ENCODE measurements at places on chromosomes 7 and 10. TPM values are rescaled to one million over a fixed set of nuclear protein-coding genes. Genes with fewer than 3 reads are reported as not detected.

- DNase-seq = no peak
These were observed 222.1 kb upstream of the AOAH start for GRCh38 chr7:36946401-36946739.

DNA sequence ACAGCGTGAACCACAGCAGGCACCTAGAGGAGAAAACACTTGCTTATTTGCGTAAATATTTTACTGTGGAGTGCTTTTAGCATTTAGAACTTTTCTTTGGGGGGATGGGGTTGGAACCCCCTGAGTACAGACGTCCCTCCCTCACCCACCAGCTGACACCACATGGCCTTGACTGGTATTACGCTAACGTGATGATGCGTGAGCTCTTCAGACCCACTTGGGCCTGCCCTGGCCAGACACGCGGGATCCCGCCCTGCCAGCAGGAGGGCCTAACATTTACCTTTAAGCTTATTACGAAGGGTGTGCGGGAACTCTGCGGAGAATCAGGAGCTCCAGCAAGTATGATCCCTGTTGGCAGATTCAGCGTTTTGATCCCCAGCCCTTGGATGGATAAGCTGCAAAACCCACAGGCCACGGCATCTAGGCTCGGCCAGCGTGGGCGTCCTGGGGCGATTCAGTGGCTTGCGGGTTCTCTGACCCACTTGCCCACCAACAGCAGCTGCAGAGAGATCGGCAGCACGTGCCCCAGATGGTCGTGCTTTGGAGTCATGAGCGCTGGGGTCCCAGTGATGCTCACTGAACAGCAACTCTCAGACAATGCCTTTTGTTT, 545.5 kb upstream of the FOXK1 start:
- DNase-seq = no peak

The CLDN4 gene
- 1.3 TPM for polyA plus RNA-seq

DNA sequence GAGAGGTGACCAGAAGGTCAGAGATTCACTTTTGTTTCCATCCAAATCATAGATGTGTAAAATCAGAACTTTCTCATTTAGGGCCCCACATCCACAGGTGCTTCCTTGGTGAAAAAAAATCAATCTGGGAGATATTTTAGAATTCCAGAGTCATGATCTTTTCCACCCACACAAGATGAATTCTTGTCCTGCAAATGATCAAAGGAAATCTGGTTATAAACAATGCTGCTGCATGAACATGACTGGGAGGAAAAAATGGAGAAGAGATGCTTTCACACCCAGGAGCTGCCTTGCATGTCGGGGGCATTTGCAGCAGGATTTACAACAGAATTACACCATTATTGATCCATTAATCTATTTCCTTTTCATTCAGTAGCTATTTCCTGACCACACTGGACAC, 106.5 kb upstream of the TMEM72 start:
- no peak for DNase-seq

GRCh38 chr10:113498997-113499396, 53.9 kb upstream of the HABP2 start:
- DNase-seq = peak; percentile 25

The IGF2BP3 gene
- 18.8 TPM for polyA plus RNA-seq

The HKDC1 gene
- polyA plus RNA-seq = 2.2 TPM

The SFTPD gene
- polyA plus RNA-seq = 2.8 TPM

The RARRES2 gene
- 25.1 TPM for polyA plus RNA-seq

- no peak for DNase-seq
These were observed 260.9 kb downstream of the AHR start for GRCh38 chr7:17559388-17559787.

DNA sequence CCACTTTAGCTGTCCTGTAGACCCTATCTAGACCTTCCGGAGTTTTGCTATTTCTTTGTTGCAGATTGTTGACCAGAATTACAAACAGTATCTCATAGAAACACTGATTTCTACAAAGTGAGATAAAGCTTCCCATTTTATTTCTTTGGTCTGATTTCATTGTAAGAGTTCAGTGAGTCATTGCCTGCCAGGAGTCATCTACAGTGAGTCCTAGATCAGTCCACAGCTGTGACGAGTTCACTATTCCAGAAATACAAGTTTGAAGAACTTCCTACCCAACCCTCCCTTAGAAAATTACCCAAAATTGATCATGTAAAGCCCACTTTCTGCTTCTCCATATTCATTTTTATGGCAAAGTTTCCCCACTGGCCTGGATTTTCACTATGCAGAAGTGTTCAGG, 905.5 kb downstream of the CNTNAP2 start:
- no peak for DNase-seq

DNA sequence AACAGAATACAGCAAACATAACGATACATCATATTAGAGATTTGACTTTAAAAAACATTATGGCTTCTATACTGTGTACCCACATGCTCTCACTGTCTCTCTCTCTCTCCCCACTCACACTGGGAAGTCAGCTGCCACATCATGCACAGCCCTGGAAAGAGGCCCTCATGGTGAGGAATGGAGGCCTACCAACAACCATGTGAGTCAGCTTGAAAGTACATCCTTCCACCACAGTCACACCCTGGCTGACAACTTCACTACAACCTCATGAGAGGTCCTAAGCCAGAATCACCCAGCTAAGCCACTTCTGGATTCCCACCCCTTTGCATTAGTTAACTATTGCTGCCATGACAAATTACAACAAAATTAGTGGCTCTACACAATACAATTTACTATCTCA, 23.3 kb upstream of the GPR22 start:
- DNase-seq = no peak

The R3HCC1L gene
- 9.5 TPM for polyA plus RNA-seq

The HMX2 gene
- 0.09 TPM for polyA plus RNA-seq

The WIPF3 gene
- polyA plus RNA-seq = 17.8 TPM

- no peak for DNase-seq
These were observed 14.1 kb downstream of the LAT2 start for GRCh38 chr7:74223711-74224510.

GRCh38 chr10:30378201-30378995, 29.3 kb upstream of the MTPAP start:
- no peak for DNase-seq

DNA sequence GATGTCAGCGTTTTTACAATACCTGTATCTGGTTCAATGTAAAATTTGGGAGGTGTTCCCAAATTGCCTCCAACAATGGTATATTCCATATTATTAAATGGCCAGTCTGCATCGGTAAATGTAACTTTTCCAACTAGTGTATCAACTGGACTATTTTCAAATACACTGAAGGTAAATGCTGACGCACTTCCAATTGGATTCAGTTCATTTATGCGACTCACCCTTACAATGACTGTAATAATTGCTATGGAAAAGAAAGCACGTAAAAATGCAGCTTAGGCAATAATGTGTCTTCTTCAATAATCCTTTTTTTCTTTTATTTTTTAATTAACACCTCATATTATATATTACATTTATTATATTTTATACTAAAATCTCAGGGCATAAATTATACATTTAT, 209.1 kb downstream of the HGF start:
- no peak for DNase-seq

GRCh38 chr10:132078746-132079345, 13.1 kb downstream of the JAKMIP3 start:
- DNase-seq = no peak

DNA sequence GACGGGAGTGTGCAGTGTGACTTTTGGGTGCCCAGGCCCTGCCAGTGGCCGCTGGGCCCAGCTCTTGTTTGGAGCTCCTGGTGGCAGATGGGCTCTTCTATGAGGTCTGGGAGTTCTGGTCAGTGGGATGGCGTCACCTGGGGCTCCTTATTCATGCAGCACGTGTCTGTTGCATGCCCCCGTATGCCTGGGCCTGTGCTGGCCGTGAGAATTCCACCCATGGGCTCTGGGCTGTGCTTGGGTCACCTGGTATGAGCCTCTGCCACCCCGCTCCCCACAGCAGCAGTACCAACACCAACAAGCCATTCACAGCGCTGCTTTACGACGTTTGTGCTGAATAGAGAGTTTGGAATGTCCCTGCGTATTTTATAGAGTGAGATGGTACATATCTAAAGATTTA, 27.1 kb downstream of the INPP5A start:
- DNase-seq = no peak

DNA sequence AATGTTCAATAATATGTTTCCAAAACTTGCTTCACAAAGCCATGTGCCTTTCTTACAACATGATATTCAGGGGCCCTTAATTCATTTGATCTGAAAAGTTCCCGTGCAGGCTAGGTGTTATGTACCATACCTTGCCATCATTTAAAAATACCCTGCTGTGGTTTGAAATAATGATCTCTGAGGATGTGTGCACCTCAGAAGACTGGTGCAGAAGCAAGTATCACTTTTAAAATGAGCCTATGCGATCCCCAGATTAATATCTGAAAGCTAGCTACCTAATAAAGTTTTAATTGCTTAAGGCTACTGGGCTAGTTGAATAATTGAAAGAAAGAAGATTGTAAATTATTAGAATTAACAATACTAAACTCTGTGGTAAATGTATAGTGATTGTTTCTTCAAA, 262.4 kb downstream of the CDK14 start:
- no peak for DNase-seq

The GNAT3 gene
- not detected for polyA plus RNA-seq

GRCh38 chr7:4906682-4907081, 23.2 kb upstream of the RADIL start:
- DNase-seq = no peak

DNA sequence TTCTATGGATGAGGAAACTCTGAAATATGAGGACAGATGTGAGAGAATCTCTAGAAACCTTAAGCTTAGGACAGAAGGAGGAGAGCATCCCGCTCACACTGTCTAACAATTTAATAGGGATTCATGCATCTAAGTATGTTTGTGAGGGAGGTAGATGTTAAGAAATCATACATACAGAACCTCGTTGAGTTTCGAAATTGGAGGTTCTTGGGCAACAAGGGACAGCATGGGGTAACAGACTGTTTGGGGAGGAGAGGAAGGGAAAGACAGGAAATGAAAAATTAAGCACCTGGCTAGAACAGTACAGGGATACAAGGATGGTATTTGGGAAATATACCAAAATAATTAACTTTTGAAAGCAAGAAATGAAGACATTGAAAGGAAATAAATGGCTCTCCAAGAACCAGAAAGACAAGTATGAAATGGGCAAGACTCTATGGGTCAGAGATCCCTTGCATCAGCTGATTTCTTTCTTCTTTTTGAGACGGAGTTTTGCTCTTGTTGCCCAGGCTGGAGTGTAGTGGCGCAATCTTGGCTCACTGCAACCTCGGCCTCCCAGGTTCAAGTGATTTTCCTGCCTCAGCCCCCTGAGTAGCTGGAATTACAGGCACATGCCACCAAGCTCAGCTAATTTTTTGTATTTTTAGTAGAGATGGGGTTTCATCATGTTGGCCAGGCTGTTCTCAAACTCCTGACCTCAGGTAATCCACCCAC, 207.9 kb downstream of the CTNNA3 start:
- no peak for DNase-seq

GRCh38 chr10:13528875-13529713, at the start of gene BEND7:
Gene BEND7, minus strand, starts transcription at chr10:13529014. Its CDS starts 481 bp downstream, at chr10:13528533.
- no peak for DNase-seq

DNA sequence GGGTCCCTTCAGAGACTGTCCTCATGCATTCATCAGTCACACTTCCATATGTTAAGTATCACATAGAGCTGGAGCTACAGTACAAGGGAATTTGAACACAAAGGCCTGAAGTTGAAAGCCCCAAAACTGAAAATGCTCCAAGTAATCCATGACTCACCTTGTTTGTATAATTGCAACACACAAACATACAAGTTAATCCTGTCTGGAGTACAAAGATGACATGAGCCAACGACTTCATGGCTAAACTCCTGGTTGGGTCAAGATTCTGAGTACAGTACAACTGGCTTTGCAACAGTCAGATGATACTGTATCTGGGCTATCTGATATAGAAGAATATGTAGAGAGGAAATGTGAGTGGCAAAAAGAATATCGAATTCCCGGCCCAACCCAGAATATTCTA, 73.1 kb upstream of the AASS start:
- no peak for DNase-seq

The MYH16 gene
- 0.26 TPM for polyA plus RNA-seq

- peak; percentile 96 for DNase-seq
These were observed 8.0 kb upstream of the HSPB1 start for GRCh38 chr7:76294344-76295024.

- DNase-seq = no peak
These were observed 21.9 kb downstream of the THSD7A start for GRCh38 chr7:11810043-11810625.

- DNase-seq = no peak
These were observed 370.3 kb upstream of the LRRN3 start for GRCh38 chr7:110720626-110721025.

The PTN gene
- polyA plus RNA-seq = 1,534 TPM

DNA sequence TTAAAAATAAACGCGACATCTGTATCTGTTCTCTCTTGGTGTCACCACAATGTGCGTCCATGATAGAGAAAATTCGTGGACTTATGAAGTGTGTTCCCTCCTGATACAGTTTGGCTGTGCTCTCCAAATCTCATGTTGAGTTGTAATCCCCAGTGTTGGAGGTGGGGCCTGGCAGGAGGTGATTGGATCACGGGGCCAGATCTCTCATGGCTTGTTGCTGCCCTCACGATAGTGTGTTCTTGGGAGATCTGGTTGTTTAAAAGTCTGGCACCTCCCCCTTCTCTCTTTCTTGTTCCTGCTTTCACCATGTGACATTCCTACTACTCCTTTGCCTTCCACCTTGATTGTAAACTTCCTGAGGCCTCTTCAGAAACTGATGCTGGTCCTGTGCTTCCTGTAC, 229.4 kb upstream of the MYO3A start:
- DNase-seq = no peak

DNA sequence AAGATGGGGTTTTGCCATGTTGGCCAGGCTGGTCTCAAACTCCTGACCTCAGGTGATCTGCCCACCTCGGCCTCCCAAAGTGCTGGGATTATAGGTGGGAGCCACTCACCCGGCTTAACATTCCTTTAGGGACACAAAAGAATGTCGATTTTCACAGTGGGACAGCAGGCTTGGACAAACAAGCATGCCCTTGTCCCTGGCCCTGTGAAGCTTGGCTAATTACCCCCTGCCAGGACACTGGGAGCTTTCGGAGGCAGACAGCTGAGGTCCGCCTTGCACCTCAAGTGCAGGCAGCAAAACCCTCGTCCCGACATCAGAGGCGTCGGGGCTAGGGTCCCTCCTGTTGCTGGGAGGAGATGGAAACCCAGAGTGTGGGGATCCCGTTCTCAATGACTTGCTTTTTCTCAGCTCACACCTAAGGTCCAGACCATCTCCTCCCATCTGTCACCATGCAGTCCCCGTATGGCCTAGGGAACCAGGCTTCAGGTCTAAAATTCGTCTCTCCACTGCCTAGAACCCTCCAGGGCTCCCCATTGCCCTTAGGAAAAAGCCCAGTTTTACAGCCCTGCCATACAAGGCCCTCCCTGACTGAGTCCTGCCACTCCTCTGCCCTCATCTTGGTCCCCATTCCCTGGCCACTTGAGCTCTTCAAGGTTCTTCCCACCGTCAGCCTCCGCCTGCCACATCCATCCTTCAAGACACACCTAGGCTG, 6.3 kb upstream of the CLIP2 start:
- DNase-seq = no peak

DNA sequence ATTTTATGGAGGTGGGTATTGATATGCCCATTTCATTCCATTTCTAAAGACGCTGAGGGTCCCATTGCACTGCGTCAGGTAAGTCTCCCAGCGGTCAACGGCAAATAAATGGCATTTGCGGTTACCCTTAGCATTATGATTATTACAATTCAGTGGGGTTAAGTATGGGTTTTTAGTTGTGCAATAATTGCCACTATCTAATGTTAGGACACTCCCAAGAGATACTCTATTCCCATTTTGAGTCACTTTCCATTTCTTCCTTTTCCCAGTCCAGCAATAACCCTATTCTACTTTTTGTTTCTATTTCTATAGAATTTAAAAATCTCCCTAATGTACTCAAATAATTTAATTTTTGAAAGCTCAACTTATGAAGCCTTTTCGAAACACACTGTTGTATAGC, 4.0 kb downstream of the SLC35B4 start:
- no peak for DNase-seq

Measured in spinal cord (tissue), 10 donors.